HFFc6 (cell line): ENCODE measurements at places on chromosomes 5 and 9.
A peak's percentile ranks its signal among the peaks of the same experiment; 100 is the strongest.

- no peak overlapping the region for H3K27ac ChIP-seq
- no peaks in the 10 kb centered on the region for H3K36me3 ChIP-seq
- no peak overlapping the region for H3K4me3 ChIP-seq
- peaks cover 23% of the 10 kb centered on the region for H3K27me3 ChIP-seq
Observed at GRCh38 chr5:171667341-171668096, 118.1 kb upstream of the SMIM23 start.

GRCh38 chr9:134680393-134681060, 38.9 kb downstream of the COL5A1 start:
- no peak for DNase-seq
- H3K4me1 ChIP-seq: peaks cover 77% of the 10 kb centered on the region
- peaks cover 12% of the 10 kb centered on the region for H3K36me3 ChIP-seq

- H3K36me3 ChIP-seq: no peaks in the 10 kb centered on the region
- no peak overlapping the region for H3K27ac ChIP-seq
- H3K4me1 ChIP-seq: no peaks in the 10 kb centered on the region
- peaks cover 4% of the 10 kb centered on the region for H3K27me3 ChIP-seq
- DNase-seq: no peak
- H3K4me3 ChIP-seq: no peak overlapping the region
Observed at GRCh38 chr9:86645303-86645702, 291.1 kb upstream of the TUT7 start.

- peak overlapping the region; percentile 68; the same call in 1 of the 2 replicates for H3K27ac ChIP-seq
- H3K4me1 ChIP-seq: peaks cover 76% of the 10 kb centered on the region
- no peaks in the 10 kb centered on the region for H3K36me3 ChIP-seq
- peak; percentile 43 for DNase-seq
Observed at GRCh38 chr5:59065554-59065953, 482.7 kb downstream of the RAB3C start.

- H3K36me3 ChIP-seq: peaks cover 10% of the 10 kb centered on the region
- peaks cover 32% of the 10 kb centered on the region for H3K4me1 ChIP-seq
- H3K4me3 ChIP-seq: no peak overlapping the region
- no peaks in the 10 kb centered on the region for H3K27me3 ChIP-seq
- no peak for DNase-seq
Observed at GRCh38 chr9:116060631-116061030, 93.0 kb upstream of the PAPPA start.

GRCh38 chr5:126460977-126461376, 37.8 kb downstream of the GRAMD2B start:
- peaks cover 13% of the 10 kb centered on the region for H3K27me3 ChIP-seq
- no peak overlapping the region for H3K4me3 ChIP-seq
- H3K4me1 ChIP-seq: peaks cover 75% of the 10 kb centered on the region

GRCh38 chr5:143229896-143230675, 173.4 kb downstream of the NR3C1 start:
- no peaks in the 10 kb centered on the region for H3K27me3 ChIP-seq
- no peak overlapping the region; the same call in 1 of the 2 replicates for H3K4me3 ChIP-seq
- H3K36me3 ChIP-seq: no peaks in the 10 kb centered on the region

DNA sequence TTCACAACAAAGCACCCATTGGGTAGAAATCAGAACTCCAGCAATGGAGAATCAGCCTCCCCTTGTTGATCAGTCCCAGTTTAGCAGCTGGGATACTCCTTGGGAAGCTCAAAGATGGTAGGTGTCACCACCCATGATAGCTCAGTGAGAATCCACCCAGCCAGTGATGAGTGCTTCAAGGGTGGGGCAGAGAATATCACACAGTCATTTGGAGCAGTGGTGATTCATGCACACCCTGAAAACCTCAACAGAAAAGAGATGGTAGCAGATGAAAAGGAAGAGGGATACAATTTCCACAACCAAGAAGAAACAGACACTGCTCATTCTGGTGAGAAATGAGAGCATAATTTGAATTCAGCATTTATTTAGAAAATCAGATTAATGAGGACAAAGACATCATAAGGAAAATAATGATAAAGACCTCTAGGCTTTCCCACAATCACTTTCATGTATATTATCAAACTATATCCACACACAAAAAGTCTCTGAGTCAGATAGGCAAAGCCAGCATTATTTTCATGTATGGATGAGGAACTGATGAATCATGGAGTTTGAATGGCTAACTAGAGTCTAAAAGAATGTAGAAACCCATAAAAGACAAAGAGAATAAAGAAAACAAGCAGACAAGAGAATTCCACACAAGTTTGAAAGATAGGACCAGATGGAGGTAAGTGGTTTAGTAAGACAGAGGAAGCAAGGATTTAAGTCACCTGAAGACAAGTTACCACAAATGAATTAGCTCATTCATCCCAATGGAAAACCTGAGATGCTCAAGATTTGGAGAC, 82.9 kb downstream of the FEM1C start:
- no peaks in the 10 kb centered on the region for H3K27me3 ChIP-seq
- DNase-seq: peak; percentile 89
- peaks cover 35% of the 10 kb centered on the region for H3K4me1 ChIP-seq
- no peak overlapping the region; the same call in 1 of the 2 replicates for H3K4me3 ChIP-seq

- no peak overlapping the region for H3K27ac ChIP-seq
- H3K4me1 ChIP-seq: 0 out of 2 replicates have a peak, but pooled peaks cover 7% of the 10 kb centered on the region
- H3K4me3 ChIP-seq: no peak overlapping the region
- H3K27me3 ChIP-seq: peaks cover 11% of the 10 kb centered on the region
Observed at GRCh38 chr9:127175764-127176163, 53.3 kb upstream of the ANGPTL2 start.

- H3K36me3 ChIP-seq: 0 out of 2 replicates have a peak, but pooled peaks cover 17% of the 10 kb centered on the region
- peaks cover 17% of the 10 kb centered on the region for H3K4me1 ChIP-seq
- no peak overlapping the region for H3K4me3 ChIP-seq
- H3K27ac ChIP-seq: no peak overlapping the region
- no peaks in the 10 kb centered on the region for H3K27me3 ChIP-seq
- peak; percentile 5 for DNase-seq
Observed at GRCh38 chr5:98031926-98032325, 741.5 kb upstream of the RGMB start.

- no peaks in the 10 kb centered on the region for H3K27me3 ChIP-seq
- no peak for DNase-seq
- H3K36me3 ChIP-seq: no peaks in the 10 kb centered on the region
- H3K4me3 ChIP-seq: no peak overlapping the region
Observed at GRCh38 chr5:171295299-171295698, 13.7 kb upstream of the TLX3 start.

DNA sequence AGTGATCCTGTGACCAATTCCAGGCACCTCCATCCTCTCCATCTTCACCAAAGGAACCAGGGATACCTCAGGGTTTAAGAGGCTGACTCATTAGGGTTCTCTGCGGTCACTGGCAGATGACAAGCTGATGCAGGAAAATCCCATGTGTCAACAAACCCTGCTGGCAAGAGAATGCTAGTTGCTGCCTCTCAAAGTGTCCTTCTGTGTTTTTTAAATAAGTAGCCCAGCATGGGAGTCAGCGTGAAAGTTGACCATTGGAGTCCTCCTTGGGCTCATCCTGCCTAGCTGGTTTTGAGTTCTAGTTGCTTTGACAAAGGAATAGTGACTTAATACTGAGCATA, 200.2 kb downstream of the SLIT3 start:
- H3K27ac ChIP-seq: no peak overlapping the region
- H3K4me1 ChIP-seq: peaks cover 27% of the 10 kb centered on the region
- DNase-seq: peak; percentile 38
- no peak overlapping the region for H3K4me3 ChIP-seq
- H3K36me3 ChIP-seq: no peaks in the 10 kb centered on the region; the same call in 1 of the 2 replicates

GRCh38 chr5:96065685-96066385, 104.2 kb upstream of the ELL2 start:
- no peak for DNase-seq
- H3K27ac ChIP-seq: peak overlapping the region; percentile 93
- H3K4me3 ChIP-seq: peak overlapping the region; percentile 33
- H3K27me3 ChIP-seq: no peaks in the 10 kb centered on the region; the same call in 1 of the 2 replicates
- H3K4me1 ChIP-seq: peaks cover 52% of the 10 kb centered on the region
- no peaks in the 10 kb centered on the region; the same call in none of the 2 replicates for H3K36me3 ChIP-seq

GRCh38 chr5:78568212-78568611, 80.4 kb downstream of the LHFPL2 start:
- no peak overlapping the region for H3K27ac ChIP-seq
- peaks cover 41% of the 10 kb centered on the region for H3K4me1 ChIP-seq
- DNase-seq: no peak
- peaks cover 8% of the 10 kb centered on the region for H3K36me3 ChIP-seq
- no peaks in the 10 kb centered on the region for H3K27me3 ChIP-seq

DNA sequence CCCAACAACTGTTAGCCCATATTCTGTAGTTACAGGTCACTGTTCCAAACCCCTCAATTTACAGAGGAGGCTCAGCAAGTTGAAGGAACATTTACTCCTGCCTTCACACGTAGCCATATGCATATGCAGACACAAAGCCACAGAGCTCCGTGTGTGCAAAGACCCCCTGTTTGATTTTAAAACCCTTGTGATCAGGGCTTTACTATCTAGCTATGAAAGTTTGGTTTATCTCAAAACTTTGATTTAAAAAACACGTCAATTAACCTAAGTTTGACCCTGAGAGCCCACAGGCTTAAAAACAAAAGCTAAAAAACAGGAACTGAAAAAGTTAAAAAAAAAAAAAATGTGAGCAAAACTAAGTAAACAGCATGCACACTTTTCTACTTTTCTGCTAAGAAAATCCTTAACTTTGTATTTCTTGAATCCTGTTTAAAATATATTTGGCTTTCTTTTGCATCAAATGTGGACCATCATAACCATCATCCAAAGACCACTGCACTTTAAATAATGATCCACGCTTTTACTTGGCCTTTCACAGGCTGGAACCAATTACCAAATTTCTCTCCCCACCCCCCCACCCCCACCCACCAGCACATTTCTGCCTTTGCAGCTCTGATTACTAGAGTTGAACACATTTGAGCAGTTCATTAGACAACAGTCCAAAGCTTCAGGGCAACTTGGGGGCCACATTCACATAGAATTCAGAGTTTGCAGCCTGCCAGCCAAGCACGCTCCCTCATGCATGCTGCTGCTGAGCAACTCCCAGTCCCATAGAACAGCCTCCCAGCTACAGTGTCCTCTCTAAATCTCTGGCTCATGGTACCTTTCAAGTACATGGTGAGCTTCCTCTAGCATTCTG, 128.8 kb upstream of the MAP3K1 start:
- H3K4me1 ChIP-seq: no peaks in the 10 kb centered on the region
- no peak overlapping the region for H3K4me3 ChIP-seq
- no peak for DNase-seq
- H3K36me3 ChIP-seq: no peaks in the 10 kb centered on the region

- 0 out of 2 replicates have a peak, but pooled peaks cover 6% of the 10 kb centered on the region for H3K4me1 ChIP-seq
- H3K27me3 ChIP-seq: no peaks in the 10 kb centered on the region
- H3K4me3 ChIP-seq: no peak overlapping the region
- DNase-seq: peak; percentile 3
- H3K36me3 ChIP-seq: no peaks in the 10 kb centered on the region
Observed at GRCh38 chr9:12723409-12724028, 30.3 kb downstream of the TYRP1 start.

DNA sequence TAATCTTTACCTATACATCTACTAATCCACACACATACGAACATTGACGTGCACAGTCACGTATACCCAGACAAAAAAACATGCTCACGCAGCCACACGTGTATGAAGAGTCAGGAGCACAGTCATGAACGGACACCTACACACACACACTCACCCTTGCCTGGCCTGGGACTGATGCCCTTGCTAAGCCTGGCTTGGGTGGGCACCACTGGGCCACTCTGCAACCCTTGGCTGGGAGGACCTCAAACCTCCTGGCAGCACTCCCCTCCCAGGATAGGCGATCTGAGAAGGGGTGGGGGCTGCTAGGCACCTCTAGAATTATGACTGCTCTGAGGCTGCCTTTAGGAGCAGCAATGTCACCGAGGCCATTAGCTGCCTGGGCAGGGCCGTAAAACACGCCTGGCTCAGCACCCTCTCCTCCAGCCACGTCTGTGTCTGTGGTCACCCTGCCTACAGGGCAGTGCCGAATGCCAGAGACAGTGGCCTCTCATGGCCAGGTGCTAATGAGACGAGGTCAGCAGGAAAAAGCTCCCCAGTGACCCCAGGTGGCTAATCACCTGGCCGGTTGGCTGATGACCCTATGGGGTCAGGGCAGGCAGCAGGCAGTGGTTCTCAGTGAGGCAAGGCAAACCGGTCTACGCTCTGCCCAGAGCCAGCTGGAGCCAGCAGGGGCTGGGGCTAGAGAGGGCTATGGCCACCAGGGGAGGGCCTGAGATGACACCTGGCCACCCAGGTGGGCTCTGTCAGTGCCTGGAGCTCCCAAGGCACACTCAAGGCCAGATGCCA, 33.7 kb upstream of the MVB12B start:
- DNase-seq: no peak
- H3K4me1 ChIP-seq: no peaks in the 10 kb centered on the region
- H3K27ac ChIP-seq: no peak overlapping the region
- H3K4me3 ChIP-seq: no peak overlapping the region
- H3K27me3 ChIP-seq: peaks cover 33% of the 10 kb centered on the region
- no peaks in the 10 kb centered on the region for H3K36me3 ChIP-seq

DNA sequence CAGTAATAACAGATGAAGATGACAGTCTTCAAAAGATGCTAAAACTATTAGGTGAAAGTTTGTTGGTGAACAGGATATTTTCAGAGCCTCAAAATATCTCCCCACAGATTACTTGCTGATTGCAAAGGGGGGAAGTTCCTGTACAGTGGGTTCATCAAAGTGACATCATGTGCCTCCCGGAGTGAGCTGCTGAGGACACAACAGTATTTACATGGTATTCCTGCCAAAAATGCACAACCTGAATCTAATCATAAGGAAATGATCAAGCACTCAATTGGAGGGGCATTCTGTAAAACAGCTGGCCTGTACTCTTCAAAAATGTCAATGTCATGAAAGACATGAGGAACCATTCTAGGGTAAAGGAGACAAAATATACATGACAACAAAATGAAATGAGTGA, 18.9 kb upstream of the GLIS3 start:
- H3K4me3 ChIP-seq: no peak overlapping the region
- H3K4me1 ChIP-seq: peaks cover 28% of the 10 kb centered on the region
- no peaks in the 10 kb centered on the region for H3K36me3 ChIP-seq
- no peak overlapping the region for H3K27ac ChIP-seq

GRCh38 chr5:107985144-107985543, 314.4 kb upstream of the EFNA5 start:
- DNase-seq: no peak
- H3K4me3 ChIP-seq: no peak overlapping the region
- peaks cover 3% of the 10 kb centered on the region; the same call in 1 of the 2 replicates for H3K27me3 ChIP-seq
- no peaks in the 10 kb centered on the region; the same call in 1 of the 2 replicates for H3K36me3 ChIP-seq
- H3K27ac ChIP-seq: no peak overlapping the region

DNA sequence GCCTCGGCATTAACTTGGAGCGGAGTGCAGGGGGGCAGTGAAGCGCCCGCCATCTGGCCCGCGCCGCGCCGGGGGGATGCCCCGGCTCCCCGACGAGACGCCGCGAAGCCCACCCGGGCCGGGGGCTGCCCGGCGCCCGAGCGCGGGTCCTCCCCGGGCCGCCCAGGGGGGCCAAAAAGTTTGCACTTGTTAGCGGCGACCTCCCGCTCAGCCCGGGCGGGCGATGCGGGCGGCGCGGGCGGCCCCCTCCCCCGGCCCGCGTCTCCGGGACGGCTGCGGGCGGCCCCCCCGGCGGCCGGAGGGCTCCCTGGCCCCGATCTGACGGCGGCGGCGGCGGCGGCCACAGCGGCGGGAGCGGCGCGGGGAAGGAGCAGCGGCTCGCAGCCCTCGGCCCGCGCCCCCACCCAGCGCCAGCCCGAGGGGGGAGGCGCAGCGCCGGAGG, at the start of gene NTNG2:
NTNG2 (plus strand) TSS at position 316 of the 442 bp plus-strand sequence. CDS start 4,774 bp downstream, outside the sequence.
- peak within 1 kb of the TSS; percentile 28; the same call in 1 of the 2 replicates for H3K27ac ChIP-seq
- peaks cover 50% of the 10 kb centered on the region for H3K27me3 ChIP-seq
- no peak for DNase-seq
- peak within 1 kb of the TSS; percentile 92 for H3K4me3 ChIP-seq

- H3K4me1 ChIP-seq: peaks cover 5% of the 10 kb centered on the region; the same call in 1 of the 2 replicates
- peaks cover 3% of the 10 kb centered on the region; the same call in 1 of the 2 replicates for H3K36me3 ChIP-seq
- no peak overlapping the region for H3K27ac ChIP-seq
- no peak overlapping the region for H3K4me3 ChIP-seq
Observed at GRCh38 chr5:64947031-64947430, 178.3 kb downstream of the CWC27 start.

- no peaks in the 10 kb centered on the region for H3K4me1 ChIP-seq
- no peak overlapping the region for H3K27ac ChIP-seq
- no peaks in the 10 kb centered on the region for H3K36me3 ChIP-seq
- H3K27me3 ChIP-seq: no peaks in the 10 kb centered on the region
- DNase-seq: no peak
- no peak overlapping the region for H3K4me3 ChIP-seq
Observed at GRCh38 chr5:21164425-21164824, 1176.4 kb upstream of the CDH18 start.
